ENCODE measurements at places on chromosomes 11 and 22. TPM values are rescaled to one million over a fixed set of nuclear protein-coding genes. Genes with fewer than 3 reads are reported as not detected.

HBG1 gene
- not detected for total RNA-seq

B4GALNT4 gene
- 1.1 TPM for total RNA-seq

RASL10A gene
- 0.80 TPM for total RNA-seq

TTC9C gene
- total RNA-seq: 49.5 TPM

OR52R1 gene
- total RNA-seq: not detected

RIBC2 gene
- total RNA-seq: 11.2 TPM

RAB36 gene
- 1.3 TPM for total RNA-seq

CLDN5 gene
- not detected for total RNA-seq

PATE4 gene
- not detected for total RNA-seq

UCP3 gene
- 4.0 TPM for total RNA-seq

INS gene
- not detected for total RNA-seq

OR8H1 gene
- total RNA-seq: not detected

MAPK12 gene
- 3.6 TPM for total RNA-seq

C22orf15 gene
- total RNA-seq: 2.9 TPM

C1QTNF4 gene
- total RNA-seq: 0.43 TPM

CCDC87 gene
- total RNA-seq: 0.14 TPM

LDHAL6A gene
- total RNA-seq: not detected

Measured in activated naive CD8-positive, alpha-beta T cell treated with anti-CD3 and anti-CD28 coated beads, Interleukin-2, amount 10 ng/mL, durations not matched to agents 7 days and 5 days (primary cell).